ENCODE measurements at places on chromosomes 3 and 15.
A peak's percentile ranks its signal among the peaks of the same experiment; 100 is the strongest.

DNA sequence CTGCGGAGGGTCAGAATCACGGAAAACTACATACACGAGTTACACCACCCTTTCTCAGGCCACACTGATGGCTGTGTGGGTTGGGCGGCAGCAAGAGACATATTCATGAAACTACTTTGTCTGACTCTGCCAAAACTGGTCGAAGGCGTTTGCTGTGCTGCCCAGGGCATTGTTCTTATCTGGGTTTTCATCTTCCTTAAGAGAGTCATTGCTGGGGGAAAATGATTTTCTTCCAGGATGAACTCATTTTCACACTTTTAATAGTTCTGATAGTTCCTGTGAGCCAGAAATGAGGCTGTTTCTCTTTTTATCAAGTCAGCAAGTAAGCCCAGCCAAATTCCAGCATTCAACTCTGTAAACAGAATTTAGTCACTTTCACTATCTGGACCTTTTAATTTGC, 47.6 kb downstream of the TRIM71 start:
- DNase-seq, result no peak

- DNase-seq, result no peak
Observed at GRCh38 chr15:101504373-101504772, 14.9 kb upstream of the PCSK6 start.

DNA sequence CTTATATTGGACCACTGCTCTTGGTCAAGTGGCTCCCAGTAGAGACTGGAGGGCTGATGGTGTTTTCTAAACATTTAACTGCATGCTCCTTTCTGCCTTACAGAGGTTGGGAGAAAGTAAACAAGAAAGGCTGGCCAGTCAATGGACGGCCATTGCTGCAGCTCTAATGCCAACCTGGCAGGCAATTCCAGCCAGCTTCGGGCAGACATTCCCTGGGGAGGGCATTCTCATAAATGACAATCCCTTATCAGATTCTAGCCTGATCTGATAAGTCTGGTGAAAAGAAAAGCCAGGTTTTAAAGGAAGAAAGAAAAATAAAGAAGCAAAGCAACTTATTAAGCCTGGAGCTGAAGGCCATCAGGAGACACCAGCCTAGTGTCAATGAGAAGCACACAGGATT, 60.7 kb downstream of the FRMD4B start:
- DNase-seq, result no peak

GRCh38 chr15:31262143-31262530, 64.5 kb upstream of the KLF13 start:
- DNase-seq, result no peak

- no peak for DNase-seq
Observed at GRCh38 chr3:172355836-172356235, 92.4 kb downstream of the GHSR start.

- DNase-seq, result no peak
Observed at GRCh38 chr3:8143186-8143585, 358.4 kb upstream of the LMCD1 start.

GRCh38 chr3:113051302-113051711, 60.5 kb downstream of the GTPBP8 start:
- DNase-seq, result peak; percentile 88

GRCh38 chr3:11195721-11196332, 41.5 kb downstream of the HRH1 start:
- DNase-seq, result no peak

DNA sequence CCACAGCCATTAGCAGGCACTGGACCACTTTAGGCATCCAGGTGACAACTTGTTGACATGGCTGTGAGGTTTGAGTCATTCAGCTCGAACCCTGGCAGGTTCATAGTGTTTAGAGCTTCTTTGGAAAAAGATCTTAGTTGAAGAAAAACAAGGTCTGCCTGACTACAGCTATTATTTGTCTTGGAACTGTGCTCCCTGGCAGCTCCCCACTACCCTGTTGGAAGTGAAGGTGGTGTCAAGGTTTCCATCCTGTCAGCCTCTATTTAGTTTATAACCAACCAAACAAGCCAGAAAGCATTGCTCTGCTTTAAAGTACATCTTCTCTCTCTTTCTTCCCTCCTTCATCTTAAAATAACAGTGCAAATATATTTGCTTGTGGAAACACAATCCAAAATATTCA, 56.8 kb downstream of the KAT2B start:
- no peak for DNase-seq

- no peak for DNase-seq
Observed at GRCh38 chr3:149449182-149449581, 25.3 kb upstream of the TM4SF4 start.

GRCh38 chr15:70463453-70463834, 299.9 kb downstream of the UACA start:
- DNase-seq, result peak; percentile 89

DNA sequence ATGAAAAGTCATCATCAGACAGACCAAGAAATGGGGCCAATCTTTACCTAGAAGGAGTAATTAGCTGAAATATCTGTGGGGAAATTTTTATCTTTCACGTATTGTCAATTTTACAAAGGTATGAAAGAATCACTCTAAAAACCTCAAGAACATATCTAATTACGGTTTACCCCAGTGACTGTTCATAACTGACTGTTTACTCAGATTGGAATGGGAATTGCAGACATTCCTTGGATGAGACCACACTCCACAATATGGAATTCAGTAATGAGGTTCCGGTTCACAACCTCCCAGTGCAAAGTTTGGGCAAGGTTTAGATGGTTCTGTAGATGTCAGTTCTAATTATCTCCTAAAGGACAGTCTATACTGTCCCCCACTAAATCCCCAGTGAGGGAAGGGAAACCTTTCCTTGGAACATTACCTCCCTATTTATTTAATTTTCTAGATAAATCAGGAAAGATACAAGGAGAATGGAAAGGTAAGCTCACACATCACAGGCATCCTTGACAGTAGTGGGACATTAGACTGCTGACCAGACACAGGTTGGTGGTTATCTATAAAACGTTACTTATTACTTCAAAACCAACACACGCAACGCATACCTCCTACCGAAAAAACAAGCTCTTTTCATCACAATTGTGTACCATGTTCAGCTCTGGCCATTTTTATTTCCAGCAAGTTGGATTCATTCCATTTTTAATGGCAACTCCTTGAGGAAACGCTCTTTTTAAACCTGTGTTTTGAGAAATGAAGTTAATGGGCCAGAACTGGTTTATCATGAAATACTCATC, 129.9 kb downstream of the RORA start:
- no peak for DNase-seq

GRCh38 chr15:20271647-20272046, 270.0 kb downstream of the GOLGA6L6 start:
- DNase-seq, result no peak

DNA sequence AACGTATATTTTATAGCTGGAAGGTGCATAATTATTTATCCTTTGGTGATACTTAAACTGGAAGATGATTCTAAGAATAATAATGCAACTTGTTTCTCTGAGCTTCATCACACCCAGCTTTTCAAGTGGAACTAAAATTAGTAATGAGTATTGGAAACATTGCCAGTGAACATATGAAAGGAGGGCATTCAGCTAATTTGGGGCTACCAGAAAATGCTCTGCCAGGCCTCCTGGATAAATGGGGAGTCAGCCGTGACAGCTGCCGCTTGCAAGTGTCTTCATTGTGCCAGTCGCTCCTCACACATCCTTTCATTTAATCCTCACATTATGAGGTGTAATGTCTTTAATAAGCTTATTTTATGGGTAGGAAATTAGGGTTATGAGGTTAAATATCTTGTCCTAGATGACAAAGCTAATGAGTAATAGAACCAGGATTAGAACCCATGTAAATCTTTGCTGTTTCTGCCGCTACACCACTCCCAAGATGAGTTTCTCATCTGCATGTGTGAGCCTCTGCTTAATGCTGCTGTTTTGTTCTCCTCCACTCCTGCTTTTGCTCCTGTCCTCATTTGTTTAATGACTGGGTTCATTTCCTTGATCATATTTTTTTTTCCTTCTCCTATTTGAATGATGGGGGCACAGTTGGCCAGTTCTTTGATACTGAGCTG, 155.7 kb downstream of the PLCL2 start:
- no peak for DNase-seq

DNA sequence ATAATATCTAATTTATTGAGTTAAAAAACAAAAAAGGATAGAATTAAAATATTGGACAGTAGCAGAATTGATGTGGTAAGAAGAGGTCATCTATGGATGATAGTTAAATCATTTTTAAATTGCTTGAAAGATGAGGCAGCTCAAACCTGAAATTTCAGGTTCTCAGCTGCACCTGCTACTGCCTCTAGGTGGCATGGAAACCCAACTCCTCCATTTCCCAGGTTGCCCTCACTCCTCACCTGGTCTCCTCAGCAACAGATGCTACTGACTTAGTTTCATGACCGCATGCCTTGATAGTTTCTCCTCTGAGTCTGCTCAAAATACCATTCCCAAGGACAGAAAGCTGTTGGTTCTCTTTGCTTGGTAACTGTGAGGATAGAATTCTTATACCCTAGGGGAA, 148.1 kb downstream of the ABHD5 start:
- no peak for DNase-seq

DNA sequence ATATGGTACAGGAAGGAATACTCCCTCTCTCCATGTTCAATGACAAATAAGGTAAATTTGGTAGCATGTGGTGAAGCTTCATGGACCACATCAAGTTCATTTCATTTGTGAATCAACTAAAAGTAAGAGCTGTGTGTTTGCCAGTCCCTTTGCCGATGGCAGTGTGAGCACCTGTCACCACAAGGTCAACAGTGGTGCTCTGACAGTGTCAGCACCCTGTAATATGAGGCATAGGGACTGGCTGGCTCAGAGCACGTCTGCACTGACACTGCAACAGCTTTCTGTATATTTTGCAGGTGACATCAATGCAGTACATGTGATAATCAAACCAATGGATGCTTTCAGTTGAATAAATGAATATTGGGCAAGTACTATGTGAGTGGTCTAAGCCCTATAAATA, 852.4 kb downstream of the TUSC7 start:
- no peak for DNase-seq

- DNase-seq, result no peak
Observed at GRCh38 chr3:177604181-177604580, 406.9 kb upstream of the TBL1XR1 start.

DNA sequence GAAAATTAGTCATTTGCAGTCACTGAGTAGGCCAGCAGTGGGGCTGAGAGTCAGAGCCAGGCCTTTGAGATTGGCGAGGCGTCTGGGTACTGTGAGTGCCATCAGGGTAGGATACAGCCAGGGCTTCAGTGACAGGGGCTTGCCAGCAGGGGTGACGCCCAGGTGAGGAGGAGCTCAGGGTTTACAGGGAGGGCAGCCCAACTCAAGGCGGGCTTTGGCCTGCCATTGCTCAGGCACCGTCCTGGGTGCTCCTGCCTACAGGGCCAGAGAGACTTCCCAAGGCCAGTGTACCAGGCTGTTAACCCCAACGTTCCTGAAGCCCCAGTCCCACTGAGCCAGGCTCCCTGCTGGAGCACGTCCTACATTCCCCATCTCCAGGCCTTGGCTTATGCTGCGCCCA, 152.0 kb downstream of the FBLN2 start:
- DNase-seq, result no peak

DNA sequence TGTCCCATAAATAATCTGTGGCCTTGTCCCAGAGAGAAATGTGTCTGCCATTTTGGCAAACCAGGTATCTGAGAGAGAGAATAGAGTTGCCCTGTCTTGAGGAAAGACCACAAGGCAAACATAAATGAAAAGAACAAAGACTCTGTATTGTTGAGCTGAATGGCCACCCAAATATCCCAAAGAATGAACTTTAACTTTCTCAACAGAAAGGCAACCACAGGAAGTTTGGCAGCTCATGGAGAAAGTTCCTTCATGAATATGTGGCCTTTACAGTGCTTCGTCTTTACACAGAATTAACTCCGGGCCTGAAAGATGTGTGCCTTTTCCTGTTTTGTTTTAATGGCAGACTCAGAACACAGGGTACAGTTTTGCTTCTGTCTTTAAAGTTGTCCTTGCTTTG, 41.4 kb upstream of the THBS1 start:
- DNase-seq, result no peak

- peak; percentile 10 for DNase-seq
Observed at GRCh38 chr15:52255935-52256334, 39.7 kb downstream of the MYO5C start.

- DNase-seq, result no peak
Observed at GRCh38 chr3:66860771-66861170, 137.3 kb upstream of the KBTBD8 start.

GRCh38 chr3:175088766-175089380, 229.7 kb downstream of the NAALADL2 start:
- no peak for DNase-seq

- no peak for DNase-seq
Observed at GRCh38 chr3:4083225-4084015, 219.7 kb upstream of the SETMAR start.

DNA sequence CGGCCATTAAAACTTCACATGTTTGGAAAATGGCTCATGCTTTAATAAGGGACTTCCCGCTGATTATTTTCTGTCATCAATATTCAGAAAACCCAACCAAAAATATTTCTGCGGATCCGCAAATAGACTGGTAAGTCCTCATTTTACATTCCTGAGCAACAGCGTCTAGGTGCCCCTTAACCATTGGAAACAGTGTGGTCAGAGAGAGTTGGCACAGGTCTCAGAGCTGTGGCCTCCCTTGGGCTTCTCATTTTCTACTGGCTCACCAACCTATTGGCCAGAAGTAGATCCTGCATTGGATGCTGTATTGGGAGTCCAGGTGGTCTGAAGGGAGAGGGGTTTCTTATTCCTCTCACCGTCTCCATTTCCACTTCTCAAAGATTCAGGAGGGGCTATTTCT, 348.1 kb upstream of the DCBLD2 start:
- no peak for DNase-seq

DNA sequence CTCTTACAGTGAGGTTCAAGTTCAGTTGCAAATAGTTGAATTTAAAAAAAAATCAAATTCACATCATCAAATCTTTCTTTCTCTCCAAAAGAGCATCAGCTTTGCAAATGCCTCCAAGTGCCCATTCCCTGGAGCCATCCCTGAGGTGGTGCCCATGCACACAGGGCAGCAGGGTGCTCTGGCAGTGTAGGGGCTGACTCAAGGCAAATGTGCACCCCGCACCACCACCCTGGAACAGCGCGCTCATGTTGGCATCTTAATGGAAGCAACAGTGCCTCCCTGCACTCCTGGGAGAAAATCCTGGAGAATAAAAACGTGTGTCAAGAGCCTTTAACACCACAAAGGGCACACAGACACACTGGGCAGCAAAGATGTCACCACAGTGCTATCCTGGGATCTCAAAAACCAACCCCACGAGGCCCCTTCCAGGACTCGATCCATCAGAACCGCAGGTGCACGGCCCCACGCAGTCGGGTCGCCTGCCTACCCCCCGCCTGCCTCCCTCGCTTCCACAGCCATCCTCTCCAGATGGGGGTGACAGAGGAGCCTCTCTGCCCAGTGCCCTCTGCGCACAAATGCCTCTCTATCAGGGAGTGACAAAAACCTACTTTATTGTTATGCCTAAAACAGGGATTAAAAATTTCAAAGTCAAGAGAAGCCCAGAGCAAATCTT, 50.8 kb downstream of the NIPA2 start:
- DNase-seq, result no peak

GRCh38 chr15:67043939-67044771, 21.2 kb upstream of the SMAD3 start:
- DNase-seq, result no peak

- DNase-seq, result peak; percentile 62
Observed at GRCh38 chr3:49454458-49454857, 15.6 kb upstream of the DAG1 start.

- no peak for DNase-seq
Observed at GRCh38 chr15:74613089-74613952, 2.3 kb upstream of the CLK3 start.

All from hematopoietic multipotent progenitor cell treated with erythropoietin and hydrocortisone succinate and interleukin-3 and kit ligand, for 8 days (in vitro differentiated cells).